ENCODE measurements at places on chromosomes 4 and X. TPM values are rescaled to one million over a fixed set of nuclear protein-coding genes. Genes with fewer than 3 reads are reported as not detected.

DNA sequence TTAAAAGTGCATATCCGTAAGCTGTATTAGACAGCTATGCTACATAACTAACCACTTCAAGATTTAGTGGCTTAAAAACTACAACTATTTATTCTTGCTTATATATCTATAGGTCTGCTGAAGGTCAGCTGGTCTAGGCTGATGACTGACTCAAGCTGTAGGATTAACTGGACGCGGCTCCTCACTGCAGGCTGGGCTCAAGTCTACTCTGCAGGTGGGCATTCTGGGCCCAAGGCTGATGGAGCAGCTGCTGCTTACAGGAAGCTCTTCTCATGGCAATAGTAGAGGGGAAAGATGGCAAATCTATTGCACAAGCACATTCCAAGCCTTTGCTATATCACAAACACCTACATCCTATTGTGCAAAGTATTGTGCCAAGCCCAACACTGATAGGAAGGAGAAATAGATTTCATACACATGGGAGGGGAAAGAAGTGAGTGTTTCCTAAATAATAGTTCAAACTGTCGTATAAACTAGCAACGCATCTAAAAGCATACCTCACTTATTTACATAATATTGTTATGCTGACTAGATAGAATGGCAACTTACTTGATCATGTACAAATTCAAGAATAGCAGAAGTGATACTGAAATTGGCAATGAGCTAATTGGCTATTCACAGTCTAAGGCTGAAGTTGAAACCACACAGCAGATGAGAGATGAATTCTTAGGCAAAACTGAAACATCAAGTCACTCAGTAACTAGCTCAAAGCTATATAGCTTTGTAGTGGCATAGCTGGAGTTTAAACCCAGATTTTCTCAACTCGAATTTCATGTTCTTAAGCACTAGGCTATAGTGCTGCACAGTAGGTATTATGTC is 263.8 kb downstream of the NKX6-1 start:
- no peak for DNase-seq

DNA sequence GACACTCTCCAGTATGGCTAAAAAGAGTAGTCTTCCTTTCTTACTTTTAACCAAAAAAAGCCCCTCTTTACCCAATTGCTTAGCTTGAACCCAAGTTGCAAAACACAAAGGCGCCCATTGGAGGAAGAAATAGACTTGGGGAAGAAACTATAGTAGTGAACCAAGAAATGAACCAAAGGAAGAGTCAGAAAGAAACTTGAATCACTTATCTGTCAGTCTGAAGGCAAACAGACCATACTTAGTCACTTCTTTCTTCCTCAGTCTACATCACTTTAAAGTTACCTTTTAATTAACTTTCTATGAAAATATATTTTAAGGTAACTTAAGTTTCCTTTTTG is 161.4 kb upstream of the GIMD1 start:
- no peak for DNase-seq

DNA sequence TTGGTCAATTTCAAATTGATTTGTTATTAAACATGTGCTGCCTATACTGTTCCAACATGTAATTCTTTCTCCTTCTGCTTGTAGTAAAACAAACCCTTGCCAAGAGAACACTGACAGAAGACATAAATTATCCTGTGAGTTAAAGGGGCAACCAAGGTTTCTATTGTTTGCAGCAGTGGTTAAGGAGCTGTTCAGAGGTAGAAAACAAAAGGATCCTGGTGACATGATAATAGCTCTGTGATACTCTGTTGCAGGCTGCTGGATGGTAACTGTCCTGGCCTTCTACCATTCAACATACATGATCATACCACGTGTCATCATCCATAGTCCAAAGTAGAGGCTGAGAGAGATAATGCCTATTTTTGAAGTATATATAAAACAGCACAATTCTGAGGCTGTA is 75.8 kb upstream of the F9 start:
- DNase-seq, result no peak

DNA sequence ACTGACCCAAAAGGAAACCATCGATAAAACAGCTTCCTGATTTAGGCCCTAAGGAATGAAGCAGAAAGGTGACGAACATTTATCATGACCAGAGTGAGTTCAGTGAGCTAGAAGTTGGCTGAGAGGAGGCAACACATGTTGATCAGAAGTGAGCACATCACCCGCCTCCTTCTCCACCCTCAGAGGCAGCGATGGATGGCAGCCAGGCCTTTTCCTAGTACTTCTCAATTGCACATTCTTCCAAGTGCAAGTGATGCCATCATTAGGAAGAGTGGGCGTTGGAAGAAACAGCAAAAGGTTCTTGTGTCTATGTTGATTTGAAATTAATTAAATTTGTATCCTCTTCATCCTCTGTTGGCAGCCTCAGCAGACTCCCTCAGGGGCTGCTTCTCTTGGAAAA is 51.7 kb downstream of the TMEM154 start:
- no peak for DNase-seq

DNA sequence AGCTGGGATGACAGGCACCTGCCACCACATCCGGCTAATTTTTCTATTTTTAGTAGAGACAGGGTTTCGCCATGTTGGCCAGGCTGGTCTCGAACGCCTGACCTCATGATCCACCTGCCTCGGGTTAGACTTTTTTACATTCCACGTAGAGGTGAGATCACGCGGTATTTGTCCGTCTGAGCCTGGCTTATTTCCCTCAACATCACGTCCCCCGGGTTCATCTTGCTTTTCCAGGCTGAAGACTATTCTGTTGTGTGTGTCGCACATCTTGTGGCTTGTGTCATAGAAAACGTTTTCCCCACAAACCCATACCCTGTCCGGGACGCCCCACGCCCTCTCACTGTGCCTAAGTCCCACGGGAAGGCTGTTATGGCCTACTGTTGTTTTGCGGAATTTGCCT is 185.3 kb downstream of the CRLF2 start:
- DNase-seq, result no peak

GRCh38 chr4:121648516-121648915 is 48.3 kb downstream of the ANXA5 start:
- DNase-seq, result no peak

GRCh38 chr4:1191621-1192020 is 19.2 kb upstream of the SPON2 start:
- no peak for DNase-seq

DNA sequence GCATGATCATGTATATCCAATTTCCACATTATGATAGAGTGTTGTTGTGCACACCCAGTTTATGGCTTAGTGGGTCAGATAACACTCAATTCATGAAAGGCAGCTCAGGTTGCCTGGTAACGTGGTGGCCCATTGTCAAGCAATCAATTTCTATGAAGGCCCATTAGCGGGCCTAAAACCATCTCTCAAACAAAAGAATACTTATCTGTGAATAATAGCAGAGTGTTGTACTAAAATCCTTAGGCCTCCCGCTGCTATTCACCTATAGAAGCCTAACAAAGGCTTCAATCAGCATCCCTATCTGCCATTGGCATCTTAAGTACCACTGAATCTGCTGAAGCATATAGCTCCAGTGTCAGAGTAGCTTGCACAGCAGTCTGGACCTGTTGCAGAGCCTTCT is 849.6 kb upstream of the POU3F4 start:
- no peak for DNase-seq

DNA sequence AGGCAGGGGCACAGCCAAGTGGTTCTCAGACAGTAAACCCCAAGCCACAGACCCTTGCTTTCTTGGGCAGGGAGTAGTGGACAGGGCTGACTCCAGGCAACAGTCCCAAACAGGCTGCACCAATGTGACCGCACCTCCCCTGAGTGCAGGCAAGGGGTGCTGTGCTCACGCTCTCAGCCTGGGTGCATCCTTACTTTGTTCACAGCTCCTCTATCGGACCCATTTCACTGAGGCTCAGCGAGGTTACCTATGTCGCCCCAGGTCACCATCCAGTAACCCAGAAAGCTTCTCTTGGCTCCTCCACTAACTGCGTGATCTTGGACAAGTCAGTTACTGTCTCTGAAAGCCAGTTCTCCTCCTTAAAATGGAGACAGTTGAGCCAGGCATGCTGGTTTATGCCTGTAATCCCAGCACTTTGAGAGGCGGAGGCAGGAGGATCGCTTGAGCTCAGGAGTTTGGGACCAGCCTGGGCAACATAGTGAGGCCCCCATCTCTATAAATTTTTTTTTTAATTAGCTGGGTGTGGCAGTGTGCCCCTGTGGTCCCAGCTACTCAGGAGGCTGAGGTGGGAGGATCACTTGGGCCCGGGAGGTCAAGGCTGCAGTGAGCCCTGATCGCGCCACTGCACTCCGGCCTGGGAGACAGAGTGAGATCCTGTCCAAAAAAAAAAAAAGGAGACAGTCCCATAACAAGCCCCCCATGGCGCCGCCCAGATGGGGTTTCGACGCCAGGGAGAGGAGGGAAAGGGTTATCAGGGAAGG is 823 bp upstream of the MAN2B2 start:
- DNase-seq, result no peak

DNA sequence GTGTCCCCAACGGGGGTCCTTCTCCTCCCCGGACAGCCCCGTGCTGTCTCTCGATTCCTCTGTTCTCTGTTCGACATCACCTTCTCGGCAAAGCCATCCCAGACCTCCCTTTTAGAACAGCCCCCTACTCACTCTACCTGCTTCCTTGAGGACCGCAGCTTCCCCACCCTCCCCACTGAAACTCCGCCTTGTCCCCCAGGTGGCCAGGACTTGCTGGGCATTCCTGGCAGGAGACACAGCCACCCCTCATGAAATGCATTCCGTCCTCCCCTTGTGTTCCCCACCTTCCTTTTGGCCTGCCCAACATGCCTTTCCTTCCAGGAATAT is 34.8 kb upstream of the GPR78 start:
- no peak for DNase-seq

- DNase-seq, result no peak
Measured at GRCh38 chrX:130330146-130330545, 9.6 kb upstream of the SLC25A14 start.

DNA sequence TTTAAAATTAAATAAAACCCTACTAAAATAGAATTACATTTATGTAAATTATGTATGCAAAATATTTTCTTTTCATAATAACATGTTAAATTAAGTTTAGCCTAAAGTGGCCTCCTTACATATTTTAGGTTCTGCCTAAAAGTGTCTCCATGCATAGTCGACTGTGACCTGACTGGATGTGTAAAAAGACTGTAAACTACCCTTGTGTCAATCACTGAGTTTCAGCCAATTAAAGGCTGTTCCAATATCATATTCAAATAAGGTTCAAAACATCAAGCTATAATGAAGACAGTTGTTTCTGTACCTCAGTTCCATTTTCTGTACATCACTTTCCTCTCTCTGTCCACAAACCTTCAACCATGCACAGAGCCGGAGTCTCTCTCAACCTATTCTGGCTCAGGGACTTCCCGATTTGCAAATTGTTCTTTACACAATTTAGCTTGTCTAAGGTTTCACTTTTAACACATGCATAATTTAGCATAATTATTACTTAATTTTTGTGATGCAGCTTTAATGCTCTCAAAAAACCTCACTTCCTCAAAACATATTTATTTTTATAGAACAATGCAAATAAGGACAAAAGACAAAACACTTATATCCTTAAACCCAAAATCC is 60.1 kb downstream of the SH3RF1 start:
- no peak for DNase-seq

DNA sequence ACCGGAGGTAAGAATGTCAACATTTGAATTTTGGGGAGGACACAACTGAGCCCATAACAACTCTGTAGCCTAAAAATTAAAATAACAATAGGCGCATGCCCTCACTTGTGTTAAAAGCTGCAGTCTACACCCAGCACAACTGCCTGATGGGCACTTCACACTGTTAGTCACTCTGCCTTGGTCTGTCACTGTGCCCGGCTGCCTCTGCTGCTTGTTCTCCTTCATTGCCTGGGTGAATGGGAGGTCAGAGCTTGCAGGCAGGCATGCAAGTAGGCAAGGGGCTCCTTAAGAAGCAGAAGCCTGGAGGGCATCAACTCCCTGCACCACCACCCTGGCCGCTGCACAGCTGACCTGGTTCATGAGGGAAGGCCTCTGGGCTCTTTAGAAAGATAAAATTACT is 374.8 kb downstream of the MID1IP1 start:
- no peak for DNase-seq

GRCh38 chrX:110412971-110413726 is 54.5 kb downstream of the RTL9 start:
- peak; percentile 81 for DNase-seq

GRCh38 chrX:37371578-37371991 is 22.4 kb downstream of the PRRG1 start:
- DNase-seq, result no peak

DNA sequence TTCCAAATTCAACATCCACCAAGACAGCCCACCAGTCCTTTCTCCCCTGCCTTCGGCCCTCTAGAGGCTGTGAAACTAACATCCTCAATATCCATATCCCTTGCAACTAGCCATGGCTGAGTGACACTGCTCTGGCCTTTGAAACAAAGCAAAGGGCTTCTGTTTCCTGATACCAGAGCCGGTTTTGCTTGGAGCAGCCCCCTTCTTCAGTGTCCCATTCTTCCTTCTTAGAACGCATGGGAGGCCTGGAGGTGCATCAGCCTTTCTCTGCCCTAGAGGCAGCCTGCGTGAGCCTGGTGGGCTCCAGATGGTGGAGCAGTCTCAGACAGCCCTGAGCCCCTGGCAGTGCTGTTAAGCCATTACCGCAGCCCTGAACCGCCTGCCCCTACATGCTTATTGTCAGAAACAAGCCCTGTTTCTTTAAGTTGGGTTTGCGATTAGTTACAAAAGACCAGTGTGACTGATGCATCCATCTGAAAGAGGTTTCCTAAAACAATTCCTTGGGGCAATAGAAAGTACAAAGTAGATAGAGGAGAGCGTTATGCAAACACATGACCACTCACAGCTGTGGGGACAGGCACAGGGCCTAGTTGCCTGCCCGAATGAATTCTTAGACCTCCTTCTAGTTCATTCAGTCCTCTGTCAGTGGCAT is 74.1 kb downstream of the EVC start:
- DNase-seq, result no peak

TSPAN6 gene
- total RNA-seq, result 47.3 TPM

S100P gene
- total RNA-seq, result 0.19 TPM

ZCCHC18 gene
- 6.2 TPM for total RNA-seq

UCP1 gene
- total RNA-seq, result 0.79 TPM

GLRA3 gene
- total RNA-seq, result 1.3 TPM

SGCB gene
- 52.2 TPM for total RNA-seq

PUDP gene
- 10.2 TPM for total RNA-seq

GAGE12F gene
- total RNA-seq, result 1.2 TPM

PCDH10 gene
- total RNA-seq, result 3.3 TPM

IQSEC2 gene
- total RNA-seq, result 19.9 TPM

DOK7 gene
- 22.9 TPM for total RNA-seq

All from testis (tissue), 5 donors.